IMR-90 (cell line): ENCODE measurements at places on chromosomes 3 and 15. TPM values are rescaled to one million over a fixed set of nuclear protein-coding genes. Genes with fewer than 3 reads are reported as not detected.

PEX11A gene
- total RNA-seq, result 7.8 and 10.2 TPM in 2 replicates

FANCD2OS gene
- not detected in 2 replicates for total RNA-seq

STRIT1 gene
- total RNA-seq, result not detected in 2 replicates

TRH gene
- not detected in 2 replicates for total RNA-seq

DNA sequence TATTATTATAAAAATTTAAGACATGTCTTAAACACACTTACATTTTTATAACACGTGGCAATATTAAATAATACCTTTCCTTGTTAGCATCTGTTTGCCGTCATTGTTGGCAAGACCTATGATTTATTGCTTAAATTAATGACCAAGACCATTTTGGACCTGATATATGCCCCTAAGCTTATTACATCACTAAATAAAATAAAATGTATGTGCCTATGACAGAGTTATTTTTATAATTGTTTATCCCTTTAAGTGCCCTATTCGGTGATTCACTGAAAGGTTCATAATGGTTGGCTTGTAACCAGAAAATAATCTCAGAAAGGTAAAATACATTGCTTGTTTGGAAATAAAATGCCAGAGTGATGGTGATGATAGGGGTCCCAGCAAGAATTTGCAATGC is 17.5 kb downstream of the CDIN1 start:
- DNase-seq, result no peak

DNA sequence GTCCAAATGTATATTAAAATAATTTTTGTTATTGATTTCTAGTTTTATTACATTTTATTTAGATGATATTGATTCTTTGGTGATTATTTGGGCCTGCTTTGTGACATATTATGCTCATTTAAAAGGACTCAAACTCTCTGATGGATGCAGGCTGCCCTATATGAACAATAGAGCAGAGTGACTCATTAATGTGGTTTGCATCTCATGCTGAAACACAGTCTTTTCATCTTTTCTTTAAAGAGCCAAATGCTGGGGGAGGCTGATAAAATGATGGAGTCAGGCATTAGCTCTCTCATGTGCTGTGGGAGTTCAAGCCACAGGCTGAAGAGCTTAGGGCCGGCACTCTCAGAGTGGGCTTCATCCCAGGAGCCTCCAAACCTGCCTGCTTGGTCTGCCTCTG is 7.2 kb downstream of the PLA1A start:
- DNase-seq, result peak; percentile 52
